ENCODE measurements at places on chromosomes 1 and 21. TPM values are rescaled to one million over a fixed set of nuclear protein-coding genes. Genes with fewer than 3 reads are reported as not detected.

ADORA1 gene
- total RNA-seq = 5.6 TPM

TGFBR3 gene
- total RNA-seq = 1.8 TPM

SLC9C2 gene
- not detected for total RNA-seq

C2CD4D gene
- total RNA-seq = not detected

KCNK2 gene
- total RNA-seq = 9.9 TPM

GRCh38 chr1:243315455-243315854 lies 59.6 kb downstream of the SDCCAG8 start:
- peak; percentile 4 for DNase-seq

DNA sequence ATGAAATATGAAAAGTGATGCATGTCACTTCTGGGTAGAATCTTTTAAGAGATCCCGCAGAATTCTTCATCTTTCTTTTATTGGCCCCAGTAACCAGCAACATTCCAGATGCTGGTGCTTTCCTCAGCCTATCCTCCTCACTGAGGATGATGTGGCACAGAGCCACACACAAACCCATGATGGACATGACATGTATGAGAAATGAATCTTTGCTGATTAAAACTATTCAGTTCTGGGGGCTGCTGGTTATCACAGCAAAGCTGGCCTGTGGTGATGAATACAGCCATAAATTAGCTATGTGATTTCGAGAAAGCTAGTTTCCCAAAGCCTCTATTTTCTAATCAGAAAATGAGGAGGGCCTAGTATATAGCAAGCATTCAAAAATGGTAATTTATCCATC lies 8.3 kb upstream of the ERICH3 start:
- DNase-seq = no peak

DNA sequence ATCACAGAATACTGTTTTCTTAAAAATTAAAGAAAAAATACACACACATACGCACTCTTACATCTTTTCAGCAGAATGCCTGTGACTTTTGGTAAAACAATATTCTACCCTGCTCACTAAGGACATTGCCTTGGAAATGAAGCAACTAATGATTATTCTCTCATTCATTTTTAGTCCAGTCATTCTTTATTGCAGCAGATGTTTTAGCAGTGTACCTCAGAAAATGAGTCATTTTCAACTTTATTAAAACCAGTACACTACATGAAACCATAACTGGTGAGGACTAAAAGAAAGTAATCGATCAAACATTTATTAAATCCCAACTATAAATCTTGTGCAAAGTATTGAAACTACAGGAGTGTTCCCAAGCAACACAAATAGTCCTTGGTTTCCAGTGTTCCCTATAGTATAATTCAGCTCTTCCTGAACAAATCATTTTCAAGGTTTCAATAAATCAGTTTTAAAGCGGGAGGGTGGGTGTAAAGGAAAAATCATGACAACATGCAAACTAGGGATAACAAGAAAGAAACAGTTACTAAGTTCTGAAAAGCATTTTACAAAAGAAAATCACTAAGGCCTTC lies 114.2 kb downstream of the ADGRL4 start:
- DNase-seq = peak; percentile 7

DNA sequence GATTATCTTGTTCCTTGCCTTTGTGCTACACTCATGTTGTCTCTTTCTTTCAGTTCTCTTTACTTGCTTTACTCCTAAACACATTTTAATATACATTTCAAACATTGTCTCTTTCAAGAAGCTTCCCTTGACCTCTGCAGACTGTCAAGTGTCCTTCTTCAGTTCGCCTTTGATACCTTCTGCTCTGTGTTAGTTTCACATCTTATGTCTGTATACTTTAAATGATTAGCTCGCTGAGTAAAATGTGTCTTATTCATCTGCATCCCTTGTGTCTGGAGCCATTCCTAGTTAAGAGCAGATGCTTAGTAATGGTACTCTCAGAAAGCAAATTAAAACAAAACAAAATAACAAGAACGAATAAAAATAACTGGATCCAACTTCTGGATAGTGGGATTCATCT lies 303.3 kb downstream of the S1PR1 start:
- no peak for DNase-seq
